Ascending aorta (tissue), 2 donors: ENCODE measurements at places on chromosomes 1 and 21. TPM values are rescaled to one million over a fixed set of nuclear protein-coding genes. Genes with fewer than 3 reads are reported as not detected.

Gene TSSK3
- 4.8 TPM for total RNA-seq

- no peak for DNase-seq
Observed at GRCh38 chr21:36860736-36861594, 105.5 kb downstream of the HLCS start.

DNA sequence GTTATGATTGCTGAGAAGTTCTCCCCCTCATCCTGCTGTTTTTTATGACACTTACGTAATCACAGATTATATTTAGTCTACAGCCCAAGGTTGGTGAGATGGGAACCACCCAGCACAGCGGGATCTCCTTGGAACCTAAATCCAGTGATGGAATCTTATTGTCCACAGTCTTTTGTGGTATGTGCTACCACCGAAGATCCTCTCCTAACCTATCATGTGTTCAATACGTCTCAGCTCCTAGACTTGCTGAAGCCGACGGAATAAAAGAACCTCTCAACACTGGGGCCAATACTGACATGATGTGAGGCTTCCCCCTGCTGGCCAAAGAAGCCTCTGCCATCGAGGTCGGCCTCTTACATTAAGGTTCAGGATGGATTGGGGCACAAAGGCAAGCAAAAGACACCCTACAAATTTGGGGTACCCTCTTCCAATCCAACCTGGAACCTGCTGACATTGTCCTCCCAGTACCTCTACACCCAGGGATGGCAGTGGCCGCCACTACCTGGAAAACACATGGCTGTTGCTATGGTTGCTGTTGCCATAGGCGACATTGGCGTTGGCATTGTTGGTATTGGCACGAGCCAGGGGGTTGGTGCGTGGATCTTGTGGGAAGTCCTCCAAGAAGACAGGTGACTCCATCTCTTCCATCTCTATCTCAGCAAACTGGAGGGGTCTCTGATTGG, 19.4 kb upstream of the KIF21B start:
- no peak for DNase-seq

GRCh38 chr21:23455676-23456075, 2151.6 kb downstream of the MRPL39 start:
- DNase-seq: no peak
